CD4-positive, alpha-beta T cell (primary cell): ENCODE measurements at places on chromosomes 2 and 18. TPM values are rescaled to one million over a fixed set of nuclear protein-coding genes. Genes with fewer than 3 reads are reported as not detected.

DNA sequence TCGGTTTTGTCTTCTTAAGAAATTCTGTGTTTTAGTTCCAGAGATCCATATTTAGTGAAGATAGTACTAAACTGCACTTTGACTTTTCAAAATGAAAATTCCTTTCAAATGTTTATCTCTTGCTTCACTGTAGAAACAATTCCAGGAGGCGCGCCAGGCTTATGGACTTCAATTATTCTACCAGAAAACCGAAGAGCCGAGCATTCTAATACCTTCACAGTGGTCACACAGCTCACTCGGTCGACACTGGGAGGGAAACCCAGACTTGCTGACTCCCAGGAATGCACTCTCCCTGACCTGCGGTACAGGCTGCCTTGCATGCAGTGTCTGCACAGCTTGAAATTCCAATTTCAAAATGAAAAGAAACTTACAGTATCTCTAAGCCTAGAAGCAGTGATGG is 119.9 kb upstream of the PIEZO2 start:
- no peaks in the 10 kb centered on the region for H3K27me3 ChIP-seq
- H3K36me3 ChIP-seq: no peaks in the 10 kb centered on the region
- DNase-seq: no peak
- H3K4me1 ChIP-seq: no peaks in the 10 kb centered on the region
- H3K4me3 ChIP-seq: no peak overlapping the region

DNA sequence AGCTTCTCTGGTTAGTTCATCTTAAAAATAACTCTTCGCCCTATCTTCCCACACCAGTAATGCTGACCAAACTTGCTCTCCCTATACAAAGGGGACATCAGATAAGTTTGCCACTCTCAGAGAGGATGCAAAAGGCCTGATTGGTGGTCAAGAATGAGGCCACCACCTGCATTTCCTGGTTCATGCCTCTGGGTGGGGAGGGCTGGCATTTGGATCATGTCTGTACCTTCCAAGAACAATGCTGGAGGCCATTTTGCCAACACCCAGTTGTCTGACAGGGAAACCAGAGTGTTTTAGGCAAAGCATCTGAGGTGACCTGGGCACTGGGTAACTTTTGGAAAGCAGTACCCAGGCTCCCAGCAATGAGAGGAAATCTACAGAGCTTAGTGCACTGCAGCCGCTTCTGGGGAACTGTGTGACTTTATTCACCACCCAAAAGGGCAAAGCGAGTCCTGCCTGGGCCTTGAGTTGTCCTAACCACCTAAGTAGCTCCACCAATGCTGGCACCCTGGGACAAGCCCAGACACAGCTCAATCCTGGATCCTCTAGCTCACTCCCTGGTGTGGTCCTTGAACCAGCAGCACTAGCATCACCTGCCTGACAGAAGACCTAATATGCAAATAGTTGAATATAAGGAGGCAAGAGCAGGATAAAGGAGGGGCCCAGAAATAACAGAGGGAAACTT is 35.1 kb downstream of the CAPN13 start:
- no peak overlapping the region for H3K4me3 ChIP-seq
- H3K27me3 ChIP-seq: peaks cover 6% of the 10 kb centered on the region
- no peak for DNase-seq
- H3K4me1 ChIP-seq: no peaks in the 10 kb centered on the region

DNA sequence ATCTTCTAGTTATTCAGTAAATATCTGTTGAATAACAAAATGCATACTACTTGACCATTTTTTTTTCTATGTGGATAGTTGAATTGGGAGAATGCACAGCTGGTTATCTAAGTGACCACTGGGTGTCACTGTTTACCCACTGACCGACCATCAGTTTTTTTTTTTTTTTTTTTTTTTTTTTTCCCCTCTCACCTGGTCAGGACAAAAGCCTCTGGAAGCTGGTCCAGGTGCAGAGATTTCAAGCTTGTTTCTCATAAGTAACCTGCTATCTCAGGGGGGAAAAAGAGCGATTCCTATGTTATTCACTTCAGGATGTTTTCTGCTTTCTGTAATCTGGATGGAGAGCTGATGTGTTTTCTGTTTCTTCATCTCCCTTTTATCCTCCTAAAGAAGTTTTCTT is 256.0 kb downstream of the DCDC2C start:
- H3K27ac ChIP-seq: no peak overlapping the region
- H3K27me3 ChIP-seq: no peaks in the 10 kb centered on the region

- DNase-seq: no peak
- H3K36me3 ChIP-seq: no peaks in the 10 kb centered on the region
- H3K4me3 ChIP-seq: no peak overlapping the region
- H3K27ac ChIP-seq: no peak overlapping the region
Measured at GRCh38 chr18:23626451-23627279, 36.0 kb downstream of the ANKRD29 start.

DNA sequence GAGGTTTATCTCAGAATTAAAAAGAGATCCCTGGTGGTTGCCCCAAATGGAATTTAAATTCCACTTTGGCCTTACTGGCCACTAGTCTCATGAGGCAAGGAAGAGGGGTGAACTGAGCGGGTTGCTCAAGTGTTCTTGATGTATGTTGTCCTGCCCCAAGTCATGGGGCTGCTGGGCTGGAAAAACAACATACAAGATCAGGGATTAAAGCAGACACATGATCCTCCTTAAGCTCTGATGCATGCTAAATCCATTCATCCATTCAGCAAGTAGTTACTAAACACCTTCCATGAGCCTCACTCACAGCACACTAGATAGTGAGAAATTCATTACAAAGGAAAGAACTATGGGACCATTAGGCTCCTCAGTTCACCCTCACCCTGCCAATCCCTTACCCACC is 196.3 kb downstream of the MREG start:
- peaks cover 6% of the 10 kb centered on the region for H3K27me3 ChIP-seq
- H3K27ac ChIP-seq: no peak overlapping the region
- H3K4me3 ChIP-seq: no peak overlapping the region
- peaks cover under 1% of the 10 kb centered on the region for H3K4me1 ChIP-seq
- H3K36me3 ChIP-seq: no peaks in the 10 kb centered on the region
- no peak for DNase-seq

DNA sequence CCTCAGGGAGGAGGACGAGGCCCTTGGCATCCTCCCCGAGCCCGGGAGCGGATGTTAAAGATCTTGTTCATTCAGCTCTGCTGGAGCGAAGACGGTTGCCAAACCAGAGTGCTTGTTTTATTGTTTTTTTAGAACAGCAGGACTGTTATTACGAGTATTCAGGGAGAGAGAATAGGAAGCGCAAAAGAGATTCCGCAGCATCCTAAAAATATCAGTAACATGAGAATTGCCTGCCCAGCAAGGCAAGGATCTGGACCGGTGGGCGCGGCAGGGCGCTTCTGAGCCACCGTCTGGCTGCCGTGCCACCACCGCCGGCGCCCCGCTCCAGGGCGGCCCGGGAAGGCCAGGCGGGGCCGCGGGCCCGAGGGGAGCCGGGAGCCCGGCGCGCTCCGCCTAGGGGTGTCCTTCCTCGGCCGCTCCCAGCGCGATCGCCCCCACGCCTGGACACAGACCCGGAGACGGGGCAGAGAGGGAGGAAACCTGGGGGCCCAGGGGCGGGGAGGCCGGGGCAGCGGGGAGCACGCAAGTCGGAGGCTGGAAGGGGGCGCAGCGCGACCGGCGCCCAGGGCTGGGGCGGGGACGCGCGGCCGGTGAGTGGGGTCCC is 843 bp downstream of the CYS1 start:
- no peak overlapping the region for H3K27ac ChIP-seq
- no peaks in the 10 kb centered on the region for H3K36me3 ChIP-seq
- H3K4me3 ChIP-seq: no peak overlapping the region
- peaks cover 27% of the 10 kb centered on the region for H3K4me1 ChIP-seq
- H3K27me3 ChIP-seq: peaks cover 77% of the 10 kb centered on the region

- DNase-seq: no peak
- H3K36me3 ChIP-seq: no peaks in the 10 kb centered on the region
- H3K27me3 ChIP-seq: peaks cover 11% of the 10 kb centered on the region
- H3K27ac ChIP-seq: no peak overlapping the region
Measured at GRCh38 chr2:144509879-144510221, 10.1 kb downstream of the ZEB2 start.

GRCh38 chr2:201813996-201814760 is 7.8 kb downstream of the CDK15 start:
- no peak for DNase-seq
- H3K27ac ChIP-seq: no peak overlapping the region
- H3K4me3 ChIP-seq: no peak overlapping the region
- H3K4me1 ChIP-seq: no peaks in the 10 kb centered on the region

DNA sequence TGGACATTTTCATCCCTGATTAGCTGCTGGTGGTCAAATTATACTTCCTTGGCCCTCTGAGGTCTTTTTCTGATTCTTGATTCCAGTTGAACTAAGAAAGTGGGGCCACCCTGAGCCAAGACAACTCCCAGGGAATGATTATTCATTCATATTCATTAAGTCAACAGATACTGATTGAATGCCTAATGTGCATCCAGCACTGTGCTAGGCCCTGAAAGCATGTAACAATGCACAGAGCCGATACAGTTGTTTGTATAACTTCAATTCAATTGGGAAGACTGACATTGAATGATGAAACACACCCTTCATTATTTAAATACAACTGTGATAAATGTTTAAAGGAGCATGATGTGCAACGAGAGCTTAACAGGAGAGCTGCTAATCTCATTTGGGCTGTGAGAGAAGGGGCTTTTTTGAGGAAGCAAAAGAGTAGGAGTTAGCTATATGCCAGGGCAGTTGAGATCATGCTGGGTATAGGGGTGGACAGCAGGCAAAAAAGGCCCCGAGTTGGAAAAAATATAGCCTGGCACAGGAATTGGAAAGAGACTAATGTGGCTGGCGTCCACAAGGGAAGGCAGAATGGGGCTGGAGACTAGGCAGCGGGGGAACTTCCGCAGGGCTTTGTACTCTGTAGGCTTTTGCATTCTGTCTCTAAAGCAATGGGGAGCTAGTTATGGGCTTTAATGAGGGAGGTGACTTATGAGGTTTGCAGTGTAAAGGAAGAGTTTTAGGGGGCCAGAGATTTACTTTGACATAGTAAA is 57.2 kb upstream of the ACVR1 start:
- no peak overlapping the region for H3K4me3 ChIP-seq
- no peaks in the 10 kb centered on the region for H3K36me3 ChIP-seq
- H3K27me3 ChIP-seq: no peaks in the 10 kb centered on the region
- H3K4me1 ChIP-seq: no peaks in the 10 kb centered on the region
- no peak for DNase-seq

DNA sequence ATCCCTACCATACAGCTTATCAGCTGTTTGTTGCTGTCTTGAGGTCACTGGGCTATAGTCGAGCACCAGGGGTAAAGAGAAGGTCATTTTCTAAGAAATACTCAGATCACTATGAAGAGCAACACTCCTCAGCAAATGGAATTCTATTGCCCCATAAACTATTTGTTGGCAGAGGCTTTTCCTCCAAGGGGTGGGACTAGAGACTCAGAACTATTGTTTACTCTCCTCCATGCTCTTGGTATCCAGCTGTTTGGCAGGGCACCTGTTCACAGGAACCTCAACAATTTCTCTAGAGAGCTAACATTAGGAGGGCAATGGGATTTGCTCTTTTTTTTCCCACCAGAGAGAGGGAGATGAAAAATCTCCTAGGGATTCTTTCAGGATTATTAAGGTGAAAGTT is 249.1 kb upstream of the SPRED2 start:
- H3K4me1 ChIP-seq: no peaks in the 10 kb centered on the region
- no peak for DNase-seq
- no peaks in the 10 kb centered on the region for H3K27me3 ChIP-seq
- no peaks in the 10 kb centered on the region for H3K36me3 ChIP-seq
- no peak overlapping the region for H3K27ac ChIP-seq

DNA sequence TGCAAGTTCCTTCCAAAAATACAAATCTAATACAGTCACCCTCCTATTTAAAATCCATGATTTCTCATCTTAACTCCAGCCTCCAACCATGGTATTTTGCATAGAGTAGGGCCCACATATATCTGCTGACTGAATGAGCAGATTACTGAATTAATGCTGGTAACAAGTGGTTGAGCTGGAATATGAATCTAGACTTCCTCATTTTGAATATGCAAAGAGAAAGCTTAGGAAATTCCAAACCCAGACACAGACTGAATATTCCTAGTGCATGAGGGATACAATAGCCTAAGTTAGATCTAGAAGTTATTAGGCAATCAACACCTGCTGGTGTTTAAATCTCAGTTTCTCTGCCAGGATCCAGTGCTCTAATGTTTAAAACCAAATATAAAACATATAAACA is 215.1 kb upstream of the CYP26B1 start:
- no peaks in the 10 kb centered on the region for H3K36me3 ChIP-seq
- no peak for DNase-seq
- H3K27ac ChIP-seq: no peak overlapping the region
- no peaks in the 10 kb centered on the region for H3K4me1 ChIP-seq
- no peaks in the 10 kb centered on the region for H3K27me3 ChIP-seq

DNA sequence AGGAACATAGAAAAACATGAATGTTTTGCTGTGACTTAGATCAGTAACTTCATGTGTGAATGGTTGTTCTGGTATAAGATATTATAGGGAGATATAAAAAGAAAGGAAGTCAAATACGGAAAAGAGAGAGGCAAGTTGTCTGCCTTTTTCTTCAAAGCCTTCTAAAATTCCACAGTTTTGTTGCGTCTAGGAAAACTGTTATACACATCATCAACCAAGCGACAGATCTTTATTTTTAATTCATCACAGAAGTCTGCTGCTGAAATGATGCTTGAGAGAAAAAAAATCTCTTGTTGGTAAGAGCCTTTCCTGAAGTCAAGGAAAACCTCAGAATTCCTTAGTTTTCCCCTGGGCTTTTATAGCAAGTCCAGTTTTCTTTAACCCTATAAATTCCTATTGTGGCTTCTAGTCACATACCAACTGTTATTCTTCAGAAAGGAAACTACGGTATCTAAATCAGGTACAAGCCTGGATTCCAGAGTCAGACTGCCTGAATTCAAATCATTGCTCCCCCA is 36.3 kb upstream of the TANC1 start:
- no peak overlapping the region for H3K4me3 ChIP-seq
- H3K4me1 ChIP-seq: no peaks in the 10 kb centered on the region
- H3K27ac ChIP-seq: no peak overlapping the region
- DNase-seq: no peak

- no peaks in the 10 kb centered on the region for H3K4me1 ChIP-seq
- no peak overlapping the region for H3K4me3 ChIP-seq
- no peak overlapping the region for H3K27ac ChIP-seq
- H3K27me3 ChIP-seq: no peaks in the 10 kb centered on the region
- no peak for DNase-seq
Measured at GRCh38 chr2:18047896-18048657, 169.6 kb downstream of the KCNS3 start.

DNA sequence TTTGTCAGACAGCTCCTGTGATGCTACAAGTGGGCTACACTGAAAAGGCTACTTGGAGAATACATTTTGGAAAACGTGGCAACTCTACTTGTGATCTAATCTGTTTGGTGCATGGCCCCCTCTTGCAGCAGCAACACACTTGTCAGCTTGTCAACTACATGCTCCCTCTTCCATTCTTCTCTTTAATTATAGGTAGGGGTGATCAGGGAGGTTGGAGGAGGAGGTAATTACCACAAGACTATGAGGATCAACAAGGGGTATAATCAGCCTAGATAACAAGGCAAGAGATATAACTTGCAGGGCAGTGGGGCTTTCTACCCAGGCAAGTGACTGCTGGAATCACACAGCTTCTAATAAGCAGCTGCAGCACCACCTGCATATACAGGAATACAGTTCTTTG is 104.9 kb downstream of the ACVR1 start:
- DNase-seq: no peak
- H3K27ac ChIP-seq: no peak overlapping the region
- H3K4me3 ChIP-seq: no peak overlapping the region
- peaks cover 63% of the 10 kb centered on the region for H3K36me3 ChIP-seq
- no peaks in the 10 kb centered on the region for H3K4me1 ChIP-seq
- no peaks in the 10 kb centered on the region for H3K27me3 ChIP-seq

UGT1A4 gene
- not detected for total RNA-seq

SERPINB4 gene
- total RNA-seq: not detected

POTEE gene
- total RNA-seq: not detected

ICOS gene
- 93.3 TPM for total RNA-seq

LHCGR gene
- total RNA-seq: not detected

RELCH gene
- 44.3 TPM for total RNA-seq
